ENCODE measurements at places on chromosomes 3 and 15.

- no peak for DNase-seq
These were observed at the start of gene RARB for GRCh38 chr3:25427942-25428788. Gene RARB, plus strand, starts transcription at chr3:25428263. Its CDS starts 469 bp downstream, at chr3:25428732.

- DNase-seq = no peak
These were observed 57.5 kb upstream of the LMCD1 start for GRCh38 chr3:8443829-8444791.

DNA sequence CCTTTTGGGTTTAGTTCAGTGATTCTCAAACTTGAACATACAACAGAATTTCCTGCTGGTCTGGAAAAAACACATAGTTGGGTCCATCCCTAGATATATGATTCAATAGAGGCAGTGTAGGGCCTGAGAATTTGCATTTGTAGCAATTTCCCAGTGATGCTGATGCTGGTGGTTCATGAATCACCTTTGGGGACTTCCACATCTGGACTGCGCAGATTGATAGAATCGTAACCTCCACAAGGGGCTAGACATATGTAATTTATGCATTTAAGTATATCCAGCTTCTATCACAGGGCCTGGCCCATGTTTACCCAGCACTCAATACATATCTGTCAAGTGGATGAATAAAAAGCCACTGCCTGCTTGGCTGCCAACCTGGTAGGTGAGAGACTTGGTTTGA lies 33.8 kb upstream of the SUCLG2 start:
- DNase-seq = no peak

- DNase-seq = no peak
These were observed 34.5 kb upstream of the NR1I2 start for GRCh38 chr3:119747357-119747756.

- DNase-seq = no peak
These were observed 128.6 kb upstream of the ADAMTS9 start for GRCh38 chr3:64816355-64816754.

- DNase-seq = no peak
These were observed 81.8 kb downstream of the WWTR1 start for GRCh38 chr3:149575961-149576564.

GRCh38 chr3:113832477-113833164 lies 6.0 kb upstream of the GRAMD1C start:
- DNase-seq = no peak

DNA sequence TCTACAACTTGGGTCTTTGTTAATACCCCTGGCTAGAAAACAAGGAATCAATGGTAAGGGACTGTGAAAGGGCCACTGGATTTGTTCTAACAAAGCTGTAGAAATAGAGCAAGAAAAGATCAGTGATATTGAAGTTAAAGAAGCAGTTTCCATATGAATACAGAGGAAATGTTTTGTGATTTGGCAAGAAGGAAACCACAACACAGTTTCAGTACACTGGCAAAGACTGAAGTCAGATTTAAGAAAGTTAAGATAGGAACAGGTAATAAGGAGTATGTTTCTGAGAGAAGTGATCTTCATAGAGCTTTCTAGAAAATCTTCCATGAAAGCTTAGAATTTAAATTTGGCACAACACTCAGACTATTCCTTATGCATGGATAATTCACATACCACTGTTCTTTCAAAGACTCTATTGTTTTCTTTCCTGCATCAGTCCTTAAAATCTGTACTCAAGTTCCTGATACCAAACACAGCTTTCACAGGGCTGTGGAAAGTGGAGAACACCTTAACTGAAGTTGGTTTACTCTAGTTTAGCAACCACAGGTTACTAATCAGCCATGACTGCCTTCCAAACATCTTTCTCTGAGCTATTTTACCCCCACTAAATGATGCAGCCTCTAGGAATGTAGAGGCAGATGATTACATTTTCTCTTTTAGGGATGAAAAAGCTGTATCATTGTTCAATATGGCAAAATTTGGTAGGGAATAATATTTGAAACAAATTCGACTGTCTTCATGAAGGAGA lies 32.4 kb upstream of the ALCAM start:
- no peak for DNase-seq

- DNase-seq = no peak
These were observed 70.2 kb downstream of the SLC6A1 start for GRCh38 chr3:11062704-11063103.

Data from hematopoietic multipotent progenitor cell treated with erythropoietin and hydrocortisone succinate and interleukin-3 and kit ligand, for 8 days (in vitro differentiated cells).